ENCODE measurements at places on chromosomes 7 and 10.

- DNase-seq = no peak
These were observed 2.0 kb downstream of the HPSE2 start for GRCh38 chr10:99233689-99234037.

- no peak for DNase-seq
These were observed 52.4 kb downstream of the SORBS1 start for GRCh38 chr10:95508730-95509129.

DNA sequence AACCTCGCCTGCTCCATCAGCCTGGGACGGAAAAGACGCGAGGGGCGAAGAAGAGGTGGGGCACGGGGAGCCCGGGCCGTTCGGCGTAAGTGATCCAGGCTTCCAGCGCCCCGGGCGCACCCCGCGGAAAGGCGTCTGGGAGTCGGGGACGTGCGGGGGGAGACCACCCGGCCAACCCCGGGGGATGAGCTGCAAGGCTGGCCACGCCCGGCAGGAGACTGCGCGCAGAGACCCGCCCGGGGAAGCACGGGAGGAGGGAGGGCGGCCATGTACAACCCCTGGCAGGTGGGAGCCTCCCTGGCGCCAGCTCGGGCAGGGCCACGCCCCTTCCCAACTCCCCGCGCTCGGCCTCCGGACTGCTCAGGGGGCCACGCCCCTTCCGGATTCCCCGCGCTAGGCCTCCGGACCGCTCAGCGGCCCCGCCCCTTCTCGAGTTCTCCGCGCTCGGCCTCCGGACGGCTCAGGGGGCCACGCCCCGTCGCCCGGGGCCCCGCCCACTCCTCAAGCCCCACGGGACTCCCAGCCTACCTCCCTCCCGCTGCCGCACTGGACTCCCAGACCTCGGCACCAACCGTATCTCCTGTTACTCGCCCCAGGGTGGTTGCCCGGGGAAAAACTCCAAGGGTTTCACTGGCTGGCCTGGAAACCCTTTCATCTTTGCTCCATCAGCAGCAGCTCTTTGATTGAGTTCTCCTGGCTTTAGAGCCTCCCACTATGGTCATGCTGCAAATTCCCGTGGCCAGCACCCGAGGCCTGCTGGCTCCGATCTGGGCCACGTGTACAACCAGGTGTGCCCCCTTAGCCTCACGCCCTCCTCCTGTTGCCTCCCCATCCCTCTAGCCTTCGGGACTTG, 284.4 kb downstream of the ZEB1 start:
- peak; percentile 42 for DNase-seq

- no peak for DNase-seq
These were observed 105.7 kb downstream of the PHTF2 start for GRCh38 chr7:77904252-77904651.

- DNase-seq = no peak
These were observed 18.0 kb upstream of the STARD3NL start for GRCh38 chr7:38160003-38160571.

- no peak for DNase-seq
These were observed 4.1 kb upstream of the DLX6 start for GRCh38 chr7:97001221-97001620.

- DNase-seq = no peak
These were observed 10.3 kb upstream of the ANKRD1 start for GRCh38 chr10:90930971-90931871.

GRCh38 chr7:150325110-150325611, 1.8 kb upstream of the ACTR3C start:
- no peak for DNase-seq
